AG04449 (cell line): ENCODE measurements at places on chromosomes 12 and 14.

- DNase-seq, result no peak
Observed at GRCh38 chr12:95836185-95836609, 22.6 kb upstream of the SNRPF start.

- no peak for DNase-seq
Observed at GRCh38 chr14:77872983-77873382, 73.1 kb downstream of the ADCK1 start.

GRCh38 chr14:38836539-38836938 lies 266.5 kb downstream of the SEC23A start:
- no peak for DNase-seq

- DNase-seq, result no peak
Observed at GRCh38 chr14:31990183-31990857, 86.8 kb upstream of the ARHGAP5 start.

GRCh38 chr12:114919479-114919878 lies 235.5 kb upstream of the TBX3 start:
- no peak for DNase-seq

GRCh38 chr14:67517083-67517482 lies 16.0 kb upstream of the PLEKHH1 start:
- no peak for DNase-seq

- no peak for DNase-seq
Observed at GRCh38 chr12:75715323-75715644, 203.9 kb upstream of the KRR1 start.

DNA sequence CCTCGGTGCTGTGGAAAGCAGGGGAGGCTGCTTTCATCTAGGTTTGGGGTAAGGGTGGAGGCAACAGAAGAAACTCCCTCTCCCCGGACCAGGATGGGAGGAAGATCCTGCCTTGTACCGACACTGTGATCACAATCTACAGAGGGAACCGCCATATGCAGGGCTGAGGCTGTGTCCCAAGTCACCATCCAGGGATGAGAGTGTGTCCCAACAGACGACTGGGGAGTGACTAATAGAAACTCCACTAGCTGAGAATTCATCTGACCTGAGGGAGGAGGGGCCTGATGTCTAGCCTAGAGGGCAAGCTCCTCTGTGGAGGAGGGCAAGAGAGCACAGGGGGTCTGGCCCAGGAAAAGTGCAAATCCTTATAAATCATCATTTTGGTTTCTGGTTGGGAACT lies 172.4 kb downstream of the CALM1 start:
- DNase-seq, result no peak

GRCh38 chr14:22646570-22647254 lies 2.6 kb upstream of the OR6J1 start:
- no peak for DNase-seq
